ENCODE measurements at places on chromosomes 7 and 10. TPM values are rescaled to one million over a fixed set of nuclear protein-coding genes. Genes with fewer than 3 reads are reported as not detected.

The ZNF804B gene
- total RNA-seq, result 7.7 TPM

The SNX10 gene
- 3.6 TPM for total RNA-seq

The MNX1 gene
- 3.4 TPM for total RNA-seq

The LLCFC1 gene
- total RNA-seq, result not detected

The SFTPA1 gene
- 0.48 TPM for total RNA-seq

The POLR2J2 gene
- total RNA-seq, result 6.0 TPM

The TRA2A gene
- total RNA-seq, result 59.7 TPM

The TMEM236 gene
- 1.2 TPM for total RNA-seq

The PAPOLB gene
- total RNA-seq, result 1.9 TPM

The TFAM gene
- total RNA-seq, result 14.4 TPM

The ADAM22 gene
- 5.5 TPM for total RNA-seq
